ENCODE measurements at places on chromosomes 1 and 21.

DNA sequence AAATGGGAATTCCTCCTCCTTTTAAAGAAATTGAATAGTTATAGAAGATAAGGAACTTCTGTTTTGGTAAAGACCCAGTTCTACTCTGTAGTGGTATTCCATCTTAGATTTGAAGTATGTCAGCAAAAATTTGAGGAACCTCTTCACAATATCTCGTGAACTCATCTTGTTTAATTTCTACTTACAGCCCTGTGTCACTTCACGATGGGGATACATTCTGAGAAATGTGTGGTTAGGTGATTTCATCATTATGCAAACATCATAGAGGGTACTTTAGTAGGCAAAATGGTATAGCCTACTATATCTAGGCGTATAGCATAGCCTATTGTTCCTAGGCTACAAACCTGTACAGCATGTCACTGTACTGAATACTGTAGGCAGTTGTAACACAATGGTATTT is 36.0 kb downstream of the ALG6 start:
- DNase-seq = no peak

DNA sequence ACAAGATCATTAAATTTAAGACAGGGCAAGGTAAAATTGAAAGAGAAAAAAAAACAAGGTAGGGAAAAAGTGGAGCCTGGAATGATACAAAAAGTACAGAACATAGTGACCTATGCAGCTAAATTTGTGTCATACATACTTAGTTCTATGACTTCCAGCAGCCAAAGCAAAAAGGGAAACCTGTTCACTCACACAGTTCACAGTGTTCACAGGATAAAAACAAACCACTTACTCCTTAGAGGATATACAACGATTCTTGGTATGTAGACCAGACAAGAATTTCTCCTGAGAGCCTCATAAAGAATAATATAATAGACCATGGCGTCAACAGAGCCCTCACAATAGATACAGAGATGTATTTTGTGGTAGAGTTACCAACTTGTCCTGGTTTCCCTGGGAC is 27.5 kb downstream of the COA7 start:
- DNase-seq = no peak

GRCh38 chr1:19644395-19644680 is 227 bp downstream of the NBL1 start:
- DNase-seq = no peak

DNA sequence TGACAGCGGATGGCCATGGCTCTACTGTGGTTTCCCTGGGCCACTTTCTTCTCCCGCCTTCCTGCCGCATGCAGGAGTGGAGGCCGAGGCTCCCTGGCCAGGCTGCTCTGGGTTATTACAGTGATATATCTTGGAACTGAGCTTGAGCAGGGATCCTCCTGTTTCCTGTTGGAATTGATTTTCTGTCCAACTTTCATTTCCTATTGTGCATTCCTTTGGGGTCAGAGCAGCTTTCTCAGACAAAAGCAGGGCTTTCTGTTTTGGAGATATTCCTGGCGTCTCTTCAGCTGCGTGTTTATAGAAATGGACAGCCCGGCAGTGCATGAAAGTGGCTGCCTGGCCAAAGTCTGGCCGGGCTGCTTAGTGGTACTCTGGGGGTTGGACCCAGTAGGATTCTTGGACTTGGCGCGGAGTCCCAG is 146.4 kb downstream of the KIF26B start:
- no peak for DNase-seq

DNA sequence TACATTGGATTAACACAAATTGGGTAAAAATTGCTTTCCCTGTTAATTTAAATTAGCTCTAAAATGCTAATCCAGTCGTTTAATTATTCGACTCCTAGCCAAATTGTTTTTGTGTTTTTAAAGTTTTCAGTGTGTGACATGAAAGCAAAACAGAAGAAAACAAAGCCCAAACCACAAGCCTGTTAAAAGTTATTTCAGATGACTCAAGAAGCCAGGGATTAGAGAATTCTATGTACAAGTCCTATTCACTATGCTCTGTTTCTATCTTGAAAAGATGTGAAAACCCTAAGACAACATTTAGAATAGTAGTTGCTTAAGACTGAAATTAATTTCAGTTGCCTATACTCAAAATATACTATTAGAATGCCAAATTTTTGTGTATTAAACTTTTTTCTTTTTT is 294.8 kb upstream of the ADAMTS5 start:
- DNase-seq = no peak

- no peak for DNase-seq
These were observed 47.0 kb downstream of the CDCP2 start for GRCh38 chr1:54105736-54106269.

DNA sequence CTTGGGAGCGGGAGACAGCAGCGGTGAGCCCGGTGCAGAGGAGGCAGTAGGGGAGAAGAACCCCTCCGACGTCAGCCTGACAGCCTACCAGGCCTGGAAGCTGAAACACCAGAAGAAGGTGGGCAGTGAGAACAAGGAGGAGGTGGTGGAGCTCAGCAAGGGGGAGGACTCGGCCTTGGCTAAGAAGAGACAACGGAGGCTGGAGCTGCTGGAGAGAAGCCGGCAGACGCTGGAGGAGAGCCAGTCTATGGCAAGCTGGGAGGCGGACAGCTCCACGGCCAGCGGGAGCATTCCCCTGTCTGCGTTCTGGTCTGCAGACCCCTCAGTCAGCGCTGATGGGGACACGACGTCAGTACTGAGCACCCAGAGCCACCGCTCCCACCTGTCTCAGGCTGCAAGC is 32.9 kb downstream of the STYXL2 start:
- DNase-seq = no peak

GRCh38 chr1:61053226-61053711 is 29.1 kb upstream of the NFIA start:
- DNase-seq = no peak

- DNase-seq = no peak
These were observed 60.0 kb upstream of the C1orf105 start for GRCh38 chr1:172360511-172360910.

- DNase-seq = no peak
These were observed 29.4 kb upstream of the TRIM17 start for GRCh38 chr1:228445843-228446650.

DNA sequence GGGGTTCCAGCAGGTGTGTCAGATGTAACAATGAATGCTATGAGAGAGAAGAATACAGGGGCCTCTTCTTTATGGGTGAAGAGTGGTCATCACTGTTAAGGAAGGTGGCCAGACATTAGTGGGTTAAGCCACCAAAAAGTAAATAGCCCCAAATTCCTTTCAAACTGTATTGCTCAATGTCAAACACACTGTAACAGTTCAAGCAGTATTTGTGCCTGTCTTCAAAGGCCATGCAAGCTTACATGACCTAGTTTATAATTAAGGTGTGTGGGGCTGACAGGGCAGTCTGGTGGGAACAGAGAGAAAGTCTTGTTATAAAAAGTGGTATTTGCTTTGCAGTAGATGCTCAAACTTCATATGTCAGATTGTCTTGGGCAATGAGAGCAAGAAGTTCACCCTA is 18.5 kb downstream of the CHIT1 start:
- DNase-seq = no peak

GRCh38 chr1:52325786-52326185 is 40.2 kb downstream of the CC2D1B start:
- no peak for DNase-seq

GRCh38 chr1:167237000-167237399 is 16.3 kb downstream of the POU2F1 start:
- no peak for DNase-seq

Measured in activated naive CD8-positive, alpha-beta T cell treated with anti-CD3 and anti-CD28 coated beads, Interleukin-2, amount 50 U/mL, for 16 hours (primary cell).